Cardiac septum (tissue), 1 donor: ENCODE measurements at places on chromosomes 12 and 14. TPM values are rescaled to one million over a fixed set of nuclear protein-coding genes. Genes with fewer than 3 reads are reported as not detected.

DNA sequence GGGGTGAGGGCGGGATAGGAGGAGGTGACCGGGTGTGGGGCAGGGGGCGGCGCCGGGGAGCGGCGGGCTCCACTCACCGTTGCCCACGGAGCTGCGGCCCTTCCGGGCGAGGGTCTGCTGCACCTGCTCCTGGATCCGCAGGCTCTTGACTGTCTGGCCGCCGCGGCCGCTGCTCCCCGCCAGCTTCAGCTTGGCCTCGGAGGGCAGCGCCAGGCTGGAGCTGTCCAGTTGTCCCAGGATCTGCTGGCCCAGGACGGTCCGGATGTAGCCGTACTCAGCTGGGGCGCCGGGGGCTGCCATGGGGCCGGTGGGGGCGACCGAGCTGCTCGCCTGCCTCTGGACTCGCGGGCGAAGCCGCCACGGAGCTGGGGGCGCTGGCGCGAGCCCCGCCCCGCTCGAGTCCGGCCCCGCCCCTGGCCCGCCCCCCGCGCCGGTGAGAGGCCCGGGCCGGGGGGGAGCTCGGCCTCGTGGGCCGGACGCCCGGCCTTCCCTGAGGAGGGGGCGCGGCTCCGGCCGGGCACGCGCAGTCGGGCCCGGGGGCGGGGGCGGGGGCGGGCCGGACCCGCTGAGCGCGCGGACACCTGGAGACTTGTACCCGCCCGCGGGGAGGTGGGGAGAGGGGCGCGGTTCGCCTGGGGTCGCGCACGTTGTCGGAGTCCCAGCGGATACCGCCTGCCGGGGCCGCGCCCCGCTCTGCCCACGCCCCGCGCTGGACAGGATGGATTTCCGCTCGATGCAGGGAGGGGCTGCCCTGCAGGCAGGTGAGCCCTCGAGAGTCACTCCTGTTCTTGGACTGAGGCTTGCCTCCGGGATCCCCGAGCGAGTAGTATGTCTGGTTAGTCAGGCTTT lies at the start of gene PKP2:
Gene PKP2 (minus strand): TSS at position 346 of the 849 bp plus-strand sequence. CDS start 46 bp downstream, at position 300.
- peak; percentile 85 for DNase-seq

- no peak for DNase-seq
Observed at GRCh38 chr12:24756479-24757024, 192.3 kb downstream of the BCAT1 start.

DNA sequence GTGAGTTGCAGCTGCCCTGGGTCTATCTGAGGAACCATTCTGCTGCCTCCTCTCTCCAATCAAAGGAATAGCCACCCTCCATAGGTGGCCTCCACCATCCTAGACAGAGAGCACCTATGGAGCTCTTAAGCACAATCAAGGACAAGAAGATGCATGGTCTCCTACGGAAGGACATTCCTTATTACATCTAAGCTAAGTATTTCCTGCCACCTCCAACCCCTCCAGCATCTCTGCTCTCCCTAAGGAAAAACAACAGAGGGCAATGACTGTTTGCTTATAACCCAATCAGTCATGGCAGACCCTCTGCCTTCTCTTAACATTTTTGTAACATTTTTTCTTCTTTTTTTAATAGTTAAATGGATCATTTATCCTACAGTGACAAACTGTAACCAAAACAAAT lies 14.8 kb upstream of the OR6J1 start:
- no peak for DNase-seq

C12orf50 gene
- total RNA-seq, result 0.05 TPM

- no peak for DNase-seq
Observed at GRCh38 chr14:103136388-103137271, 13.4 kb downstream of the TNFAIP2 start.

NRL gene
- total RNA-seq, result 2.4 TPM

BMP4 gene
- 6.9 TPM for total RNA-seq

RPS6KL1 gene
- total RNA-seq, result 19.8 TPM

DNA sequence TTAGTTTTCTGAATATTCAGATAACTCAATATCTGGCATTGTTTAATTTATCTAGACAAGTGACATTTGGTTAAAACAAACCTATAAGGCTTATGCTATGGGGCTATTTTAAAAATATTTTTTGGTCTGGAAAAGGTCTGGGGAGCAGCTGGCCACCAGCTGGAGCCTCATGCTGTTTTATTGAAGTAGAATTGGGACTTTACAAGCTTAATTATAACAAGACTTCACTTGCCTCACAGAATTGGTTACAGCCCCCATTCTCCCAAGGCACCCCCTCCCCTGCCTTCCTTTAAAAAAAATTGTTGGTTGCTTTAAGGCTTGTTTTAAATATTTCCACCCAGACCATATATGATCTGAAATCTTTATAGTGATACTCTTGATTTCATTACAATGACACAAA lies 453.9 kb downstream of the ADAMTS20 start:
- no peak for DNase-seq

DNA sequence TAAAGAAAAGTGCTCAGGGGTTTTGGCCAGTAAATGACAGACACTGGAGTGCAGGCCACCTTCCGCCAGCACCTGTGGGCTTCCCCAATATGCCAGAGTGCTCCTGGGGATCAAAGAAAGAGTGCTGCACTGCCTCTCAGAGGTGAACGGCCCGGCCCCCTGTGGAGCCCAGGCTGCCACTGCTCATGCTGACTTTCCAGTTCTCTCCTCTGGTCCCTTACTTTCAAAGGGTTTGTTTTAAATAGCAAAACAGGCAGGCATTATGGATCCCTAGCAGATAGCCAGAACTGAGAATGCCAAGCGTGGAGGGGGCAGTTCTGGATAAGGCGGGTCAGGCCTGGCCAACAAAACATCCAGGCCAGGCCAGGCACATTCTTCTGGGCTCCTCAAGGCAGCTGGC lies 59.6 kb downstream of the MDM2 start:
- DNase-seq, result no peak

DNA sequence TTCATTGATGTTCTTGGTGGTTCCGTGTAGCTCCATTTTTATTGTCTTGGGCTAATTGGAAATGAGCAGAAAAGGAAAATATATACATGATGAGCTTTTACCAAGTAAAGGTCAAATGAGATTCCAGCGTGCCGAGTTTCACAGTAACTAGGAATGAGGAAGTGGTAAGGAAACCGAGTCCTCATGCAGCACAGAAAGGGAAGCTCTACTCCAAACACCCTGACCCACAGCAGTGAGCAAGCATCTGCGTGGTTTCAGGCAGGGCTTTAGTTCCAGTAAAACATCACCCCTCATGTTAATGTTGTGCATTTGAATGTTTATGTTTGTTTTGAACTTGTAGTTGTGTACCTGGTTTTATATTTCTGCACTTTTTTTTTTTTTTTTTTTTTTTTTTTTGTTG lies 208.0 kb downstream of the SLC41A2 start:
- peak; percentile 88 for DNase-seq

DNA sequence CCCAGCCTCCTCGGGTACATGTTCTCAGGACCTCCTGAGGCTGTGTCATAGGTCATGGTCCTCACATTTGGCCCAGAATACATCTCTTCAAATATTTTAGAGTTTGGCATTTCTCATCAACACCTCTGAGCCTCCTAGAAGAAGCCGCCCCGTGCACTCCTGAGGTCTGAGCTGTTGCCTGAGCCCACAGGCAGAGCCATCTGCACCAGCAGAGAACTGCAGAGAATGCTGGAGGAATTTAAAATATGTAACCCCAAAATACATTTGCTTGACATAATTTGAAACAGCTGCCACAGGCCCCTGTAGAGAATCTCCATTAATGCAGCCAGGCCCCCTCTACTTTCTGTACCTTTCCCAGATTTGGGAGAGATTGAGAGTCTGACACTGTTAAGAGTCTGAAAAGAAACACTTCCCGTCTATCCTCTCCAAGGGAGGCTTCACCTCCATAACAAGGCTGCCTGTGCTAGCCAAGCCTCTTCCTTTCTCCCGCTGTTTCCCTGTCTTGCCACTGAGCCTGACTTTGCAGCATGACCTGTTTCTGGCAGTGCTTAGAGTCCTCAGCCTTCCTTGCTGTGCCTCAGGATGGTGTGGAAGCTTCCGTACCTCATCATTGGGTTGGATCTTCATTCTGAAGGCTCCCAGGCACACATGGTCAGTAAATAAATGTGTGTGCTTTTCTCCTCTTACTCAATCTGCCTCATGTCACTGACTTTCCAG lies 95.4 kb upstream of the SFSWAP start:
- DNase-seq, result no peak

DNA sequence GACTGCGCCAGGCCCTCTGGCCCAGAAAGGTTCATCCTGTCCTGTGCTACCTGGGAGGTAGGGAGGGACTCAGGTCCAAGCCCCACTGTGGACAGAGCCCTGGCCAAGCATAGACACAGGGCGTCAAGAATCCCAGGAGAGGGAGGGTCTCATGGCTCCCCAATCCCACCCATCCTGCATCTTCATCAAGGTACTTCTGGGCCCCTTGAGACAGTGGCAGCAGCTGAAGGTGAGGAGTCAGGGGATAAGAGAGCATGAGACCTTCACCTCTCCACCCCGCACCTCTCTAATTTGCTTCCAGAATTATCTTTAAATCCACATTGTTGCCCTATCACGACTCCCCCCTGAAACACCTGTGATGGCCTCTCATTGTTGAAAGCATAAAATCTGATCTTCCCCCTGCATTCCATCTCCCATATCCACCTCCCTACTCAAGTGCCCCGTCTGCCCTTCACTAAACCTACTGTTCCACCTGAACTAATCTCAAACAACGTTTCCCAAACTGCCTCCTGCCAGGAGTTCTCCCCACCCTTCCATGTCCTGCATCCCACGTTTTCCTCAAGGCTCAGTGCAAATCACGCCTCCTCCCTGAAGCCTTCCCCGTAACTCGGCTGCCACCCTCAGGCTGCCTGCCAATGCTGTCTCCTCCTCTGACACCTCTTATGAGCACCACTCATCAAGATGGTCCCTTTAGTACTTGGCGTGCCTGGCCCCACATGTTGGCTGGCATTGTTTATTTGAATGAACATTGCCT lies 27.1 kb downstream of the KRT18 start:
- DNase-seq, result no peak

PLCZ1 gene
- not detected for total RNA-seq

DBX2 gene
- total RNA-seq, result 0.19 TPM

GRCh38 chr14:49865431-49865859 lies 12.9 kb upstream of the NEMF start:
- DNase-seq, result peak; percentile 84

DNA sequence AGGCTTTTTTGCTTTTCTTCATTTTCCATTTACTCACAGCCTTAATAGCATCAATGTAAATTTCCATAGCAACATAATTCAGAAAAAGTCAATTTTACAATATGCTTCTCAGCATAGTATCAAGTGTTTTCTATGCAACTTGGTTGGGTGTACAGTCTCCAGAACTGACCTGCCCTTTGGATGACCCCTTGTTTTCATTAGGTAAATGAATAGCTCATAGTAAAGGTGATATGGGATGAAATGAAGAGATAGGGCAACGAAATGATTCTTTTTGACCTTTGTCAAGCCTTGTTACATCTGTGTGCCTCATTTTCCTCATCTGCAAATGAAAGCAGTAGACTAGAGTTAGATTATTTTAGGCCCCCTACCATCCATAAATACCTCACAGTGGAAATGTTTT lies 1081.0 kb downstream of the TMTC2 start:
- no peak for DNase-seq
